ENCODE measurements at places on chromosomes 11 and 22.

GRCh38 chr22:23149743-23150238 is 4.5 kb downstream of the RAB36 start:
- no peak for DNase-seq

DNA sequence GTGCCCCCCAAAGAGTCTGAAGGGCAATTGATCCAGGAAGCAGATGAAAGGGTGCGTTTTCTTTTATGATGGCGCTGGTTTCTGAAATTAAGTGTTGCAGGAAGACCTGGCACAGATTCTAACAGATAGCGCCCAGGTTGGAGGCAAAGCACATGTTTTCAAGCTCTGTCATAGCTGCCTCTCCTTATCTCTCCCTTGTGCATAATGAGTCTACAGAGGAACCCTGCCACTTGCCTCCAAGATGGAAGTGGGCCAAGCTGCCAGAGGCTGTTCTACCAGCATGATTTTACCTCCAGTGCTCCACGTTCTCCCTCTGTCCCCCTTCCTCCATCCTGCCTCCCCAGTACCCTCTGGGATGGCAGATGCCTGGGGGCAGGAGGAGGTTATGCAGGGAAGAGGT is 30.0 kb upstream of the TLCD5 start:
- DNase-seq: no peak

DNA sequence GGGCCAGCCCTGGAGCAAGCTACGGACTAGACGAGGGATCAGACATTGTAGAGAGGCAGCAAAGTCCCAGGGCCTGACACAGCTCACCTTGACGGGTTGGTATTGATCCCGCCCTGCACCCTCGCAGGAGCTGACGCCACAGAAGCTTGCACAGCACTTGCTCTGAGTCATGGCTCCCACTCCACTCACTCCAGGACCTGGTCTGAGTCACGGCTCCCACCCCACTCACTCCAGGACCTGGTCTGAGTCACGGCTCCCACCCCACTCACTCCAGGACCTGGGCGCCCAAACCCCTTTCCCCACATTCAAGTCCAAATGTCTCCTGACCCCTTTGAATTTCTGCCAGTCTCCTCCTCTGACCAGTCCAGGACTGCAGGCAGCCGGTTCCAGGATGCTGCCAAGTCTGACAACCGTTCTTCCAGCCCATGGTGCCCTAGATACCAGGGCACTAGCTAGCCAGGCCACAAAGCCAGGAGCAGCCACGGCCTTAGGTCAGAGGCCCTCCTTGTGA is 6.0 kb upstream of the PNPLA5 start:
- DNase-seq: no peak

DNA sequence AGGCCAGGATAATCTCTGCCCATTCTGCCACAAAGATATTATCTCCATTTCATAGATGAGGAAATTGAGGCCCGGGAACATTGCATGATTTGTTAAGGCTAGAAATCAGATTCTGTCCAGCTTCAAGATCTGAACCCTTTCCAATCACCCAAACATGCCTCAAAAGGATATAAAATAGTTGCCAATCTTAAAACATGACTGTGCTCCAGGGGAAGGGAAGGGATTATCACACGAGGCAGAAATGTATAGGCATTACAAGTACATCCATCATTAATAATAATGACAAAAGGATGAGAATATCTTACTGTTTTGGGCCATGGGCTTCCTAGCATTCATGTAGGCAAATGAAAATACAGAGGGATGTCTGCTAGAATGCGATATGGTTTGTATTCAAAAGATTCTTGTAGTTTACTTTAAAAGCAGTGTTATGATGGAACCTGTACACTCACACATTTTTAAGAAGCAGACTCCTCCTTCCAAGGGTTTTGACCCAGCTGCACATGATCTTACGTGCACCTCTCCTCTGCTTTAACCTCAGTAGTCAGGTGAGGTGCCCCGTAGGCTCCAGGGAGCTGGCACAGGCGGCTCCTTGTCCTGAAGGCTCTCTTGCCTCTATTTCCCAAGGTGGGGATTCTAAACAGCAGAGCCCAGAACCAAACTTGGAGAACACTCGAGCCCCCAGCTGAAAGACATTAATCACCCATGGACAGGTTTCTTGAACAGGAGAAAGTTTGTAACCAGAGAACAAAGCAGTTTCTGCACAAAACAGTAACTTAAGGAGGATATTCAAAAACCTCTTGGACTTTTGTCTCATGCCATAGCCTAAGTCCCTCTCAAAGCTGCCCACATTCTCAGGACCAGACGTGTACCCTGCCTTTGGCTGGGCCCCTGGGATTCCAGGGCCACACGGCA is 36.0 kb downstream of the PARVA start:
- DNase-seq: no peak

- DNase-seq: peak; percentile 39
Measured at GRCh38 chr11:107695446-107695845, 16.4 kb downstream of the SLN start.

GRCh38 chr11:28794405-28794804 is 686.2 kb downstream of the METTL15 start:
- DNase-seq: no peak

GRCh38 chr11:10064828-10065227 is 229.2 kb downstream of the SBF2 start:
- no peak for DNase-seq

DNA sequence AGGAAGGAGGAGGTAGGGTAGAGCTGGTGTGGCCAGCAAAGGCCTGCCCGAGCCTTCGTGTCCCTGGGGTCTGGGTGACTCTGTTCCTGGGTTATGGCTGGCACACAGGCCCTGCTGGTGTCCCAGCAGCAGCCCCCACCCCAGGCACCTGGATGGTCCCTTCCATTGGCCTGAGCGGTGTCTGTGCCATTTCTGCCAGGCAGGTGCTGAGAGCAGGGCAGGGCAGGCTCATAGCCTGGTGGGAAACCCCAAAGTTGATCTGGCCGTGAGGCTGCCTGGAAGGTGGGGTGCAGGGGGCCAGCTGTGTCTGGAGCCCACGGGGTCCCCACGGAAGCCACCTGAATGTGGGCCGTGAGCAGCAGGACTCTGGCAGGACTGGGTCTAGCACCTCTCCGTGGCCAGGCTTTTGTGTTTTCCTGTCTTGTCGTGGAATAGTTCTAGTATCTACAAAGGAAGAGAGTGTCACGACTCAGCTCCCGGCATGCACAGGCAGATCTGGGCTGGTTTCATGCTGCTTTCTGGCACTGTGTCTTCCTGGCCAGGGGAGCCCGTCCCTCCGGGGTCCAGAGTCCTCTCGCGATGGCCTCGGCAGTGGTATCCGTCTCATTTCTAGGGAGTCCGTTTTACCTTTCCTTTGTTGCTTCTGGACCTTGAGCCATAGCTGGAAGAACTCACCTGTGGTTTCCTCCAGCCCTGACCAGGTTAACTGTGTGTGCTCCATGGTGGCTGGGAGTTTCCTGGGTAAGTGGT is 83.7 kb downstream of the KCNQ1 start:
- no peak for DNase-seq

Measured in fibroblast of gingiva (primary cell).